AML-193 (cell line): ENCODE measurements at places on chromosomes 4 and X.

- peak; percentile 45 for DNase-seq
Observed at GRCh38 chr4:87985097-87985886, 9.8 kb downstream of the SPP1 start.

- peak; percentile 27 for DNase-seq
Observed at GRCh38 chrX:79366873-79367749, at the start of gene ITM2A. Gene ITM2A, minus strand, starts transcription at chrX:79367334. Its CDS starts 119 bp downstream, at chrX:79367215.

DNA sequence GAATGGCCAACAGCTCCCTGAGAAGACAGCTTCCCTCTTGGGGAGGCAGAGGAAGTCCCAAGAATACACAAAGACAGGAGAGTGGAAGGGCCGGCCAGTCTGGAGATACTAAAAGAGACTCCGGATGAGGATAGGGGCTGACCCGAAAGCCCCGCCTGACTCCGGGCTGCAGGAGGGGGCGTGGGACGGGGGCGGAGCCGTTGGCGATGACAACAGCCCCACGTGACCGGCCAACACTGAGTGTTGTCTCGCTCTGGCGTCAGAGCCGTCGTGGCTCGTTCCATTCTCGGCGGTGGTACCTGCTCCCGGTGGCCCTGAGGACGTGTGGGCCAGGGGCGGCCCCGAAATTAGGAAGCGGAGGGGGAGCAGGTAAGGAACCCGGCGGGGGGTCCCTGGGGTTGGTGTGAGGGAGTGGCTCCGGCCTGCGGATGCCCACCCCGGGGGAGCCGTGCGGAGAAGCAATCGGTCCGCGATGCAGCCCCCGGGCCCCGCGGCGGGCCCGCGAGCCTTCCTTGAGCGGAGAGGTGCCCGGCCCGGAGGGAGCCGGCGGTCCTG, at the start of gene BEX4:
TSS of gene BEX4 (plus strand) at position 239 of the 555 bp plus-strand sequence. CDS start 1,046 bp downstream, outside the sequence.
- no peak for DNase-seq

DNA sequence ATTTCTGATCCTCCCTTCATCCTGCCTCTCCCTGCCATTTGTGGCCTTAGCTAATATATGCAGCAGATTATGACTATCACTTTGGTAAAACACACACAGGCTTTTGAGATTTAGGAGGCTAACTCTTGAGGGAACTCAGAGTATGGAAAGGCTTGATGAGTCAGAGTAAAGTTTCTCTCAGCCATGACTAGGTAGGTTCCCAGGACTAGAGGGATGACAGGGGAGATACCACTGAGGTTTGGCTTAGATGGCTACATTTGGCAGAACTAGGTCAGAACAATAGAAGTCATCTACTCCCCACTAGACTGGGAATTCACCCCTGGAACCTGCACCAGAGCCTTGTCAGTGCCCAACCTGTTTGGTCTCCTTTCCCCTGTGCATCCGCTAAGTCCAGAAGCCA, 585.7 kb downstream of the TLL1 start:
- no peak for DNase-seq
